Stimulated activated CD8-positive, alpha-beta memory T cell treated with anti-CD3 and anti-CD28 coated beads, Interleukin-4, amount 100 ng/mL, for 24 hours (primary cell): ENCODE measurements at places on chromosomes 7 and 10.

DNA sequence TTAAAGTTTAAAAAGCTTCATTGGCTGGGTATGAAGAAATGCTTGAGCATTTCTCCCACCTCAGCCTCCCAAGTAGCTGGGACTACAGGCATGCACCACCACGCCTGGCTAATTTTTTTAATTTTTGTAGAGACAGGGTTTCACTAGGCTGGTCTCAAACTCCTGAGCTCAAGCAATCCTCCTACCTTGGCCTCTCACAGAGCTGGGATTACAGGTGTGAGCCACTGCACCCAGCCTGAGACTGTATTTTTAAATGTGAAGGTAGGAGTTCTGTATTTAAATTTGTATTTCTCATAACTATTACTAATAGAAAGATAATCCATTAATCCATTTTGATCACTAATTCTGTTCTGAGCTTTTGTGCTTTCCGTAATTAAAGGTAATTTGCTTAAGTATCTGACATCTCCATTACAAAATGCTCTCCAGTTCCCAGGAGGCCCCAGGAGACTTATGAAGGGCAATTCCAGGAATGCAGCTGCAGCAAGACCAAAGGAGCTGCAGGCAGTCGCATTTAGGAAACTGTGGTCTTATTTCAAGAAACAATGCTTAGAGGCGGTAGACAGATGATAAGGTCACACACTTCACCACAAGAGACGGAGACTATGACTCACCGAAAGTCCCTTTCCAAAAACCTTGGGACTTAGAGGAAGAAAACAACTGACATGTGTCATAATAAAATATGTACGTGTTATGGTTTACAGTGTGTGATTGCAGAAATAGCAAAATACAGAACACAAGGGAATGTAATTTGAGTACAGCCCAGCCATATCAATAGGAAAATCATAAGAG is 23.3 kb downstream of the YAE1 start:
- DNase-seq: peak; percentile 24

DNA sequence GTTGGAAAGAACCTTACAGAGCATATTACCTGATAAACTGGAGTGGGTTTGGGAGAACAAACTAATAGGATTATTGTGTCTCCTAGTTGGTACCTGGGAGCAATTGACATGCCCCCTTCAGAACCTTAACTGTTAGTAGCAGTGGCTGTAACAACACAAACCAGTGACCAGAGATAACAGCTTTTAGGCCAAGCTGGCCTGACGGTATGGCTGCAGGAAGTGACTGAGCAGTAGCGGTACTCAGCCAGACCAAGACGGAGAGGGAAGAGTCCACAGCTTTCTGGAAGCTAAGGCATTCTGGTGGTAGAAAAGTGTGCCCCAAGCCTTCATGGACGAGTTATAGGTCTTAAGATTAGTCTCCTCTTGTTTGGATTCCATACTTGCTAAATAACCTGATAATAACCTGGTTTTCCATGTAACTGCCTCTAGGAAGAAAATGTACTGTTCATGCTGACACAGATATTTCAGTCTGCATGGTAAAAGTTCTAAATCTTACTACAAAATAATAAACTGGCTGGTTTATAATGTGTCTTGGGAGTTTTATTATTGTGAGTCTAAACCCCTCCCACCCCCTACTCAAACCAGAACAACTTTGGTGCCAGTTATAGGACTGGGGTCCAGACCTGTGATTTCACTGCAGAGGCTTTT is 11.3 kb downstream of the NOLC1 start:
- DNase-seq: no peak

- DNase-seq: no peak
Measured at GRCh38 chr7:148987751-148988512, 40.4 kb downstream of the PDIA4 start.

- DNase-seq: no peak
Measured at GRCh38 chr10:100318207-100318606, 11.8 kb downstream of the PKD2L1 start.

- no peak for DNase-seq
Measured at GRCh38 chr7:91443862-91444261, 179.6 kb downstream of the FZD1 start.

GRCh38 chr10:59553162-59553900 is 156.3 kb downstream of the SLC16A9 start:
- no peak for DNase-seq

- DNase-seq: no peak
Measured at GRCh38 chr10:30436671-30437030, 2.7 kb downstream of the MAP3K8 start.

DNA sequence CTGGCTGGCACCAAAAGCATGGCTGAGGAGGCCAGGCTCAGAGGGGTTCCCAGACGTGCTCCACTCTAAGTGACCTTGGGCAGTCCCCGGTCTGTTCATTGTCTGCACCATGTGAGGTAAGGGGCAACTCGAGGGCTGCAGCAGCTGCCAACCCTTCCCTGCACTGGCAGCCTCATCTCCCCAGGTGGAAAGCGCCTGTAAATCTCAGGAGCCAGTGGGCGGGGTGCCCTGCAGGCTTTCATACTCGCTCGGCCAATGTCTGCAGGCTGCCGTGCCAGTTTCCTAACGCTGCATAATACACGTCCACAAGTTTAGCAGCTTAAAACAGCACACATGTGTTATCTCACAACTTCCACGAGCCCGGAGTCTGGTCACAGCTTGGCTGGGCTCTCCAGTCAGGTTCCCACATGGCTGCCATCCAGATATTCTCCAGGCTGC is 12.6 kb upstream of the GDF10 start:
- DNase-seq: no peak

GRCh38 chr10:90458571-90458970 is 399.3 kb downstream of the HTR7 start:
- DNase-seq: no peak

- no peak for DNase-seq
Measured at GRCh38 chr7:154584352-154585252, 418.3 kb downstream of the PAXIP1 start.

DNA sequence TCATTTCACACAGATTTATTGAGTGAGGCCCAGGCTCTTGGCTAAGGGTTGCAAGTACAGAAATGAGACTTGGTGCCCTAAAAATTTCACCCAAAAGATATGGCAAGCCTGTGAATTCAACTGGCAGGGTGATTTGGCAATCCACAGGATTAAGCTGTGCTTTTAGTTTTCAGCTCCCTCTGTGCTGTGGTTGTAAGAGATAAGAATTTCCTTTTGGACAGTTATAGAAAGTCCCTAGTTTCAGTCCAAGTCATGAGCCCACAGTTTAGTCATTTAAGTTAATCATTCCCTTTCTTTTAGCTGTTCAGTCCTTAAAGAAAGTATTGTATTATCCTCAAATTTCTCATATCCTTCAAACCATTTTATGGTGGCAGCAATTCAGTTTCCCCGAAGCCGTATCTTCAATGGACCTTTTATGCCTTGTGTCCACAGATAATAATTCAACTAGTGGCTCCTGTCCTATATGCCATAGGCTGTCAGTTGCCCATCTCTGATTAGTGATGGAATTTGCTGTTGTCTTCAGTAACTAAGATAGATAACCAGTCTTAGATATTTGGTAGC is 73.4 kb upstream of the NAMPT start:
- DNase-seq: no peak

DNA sequence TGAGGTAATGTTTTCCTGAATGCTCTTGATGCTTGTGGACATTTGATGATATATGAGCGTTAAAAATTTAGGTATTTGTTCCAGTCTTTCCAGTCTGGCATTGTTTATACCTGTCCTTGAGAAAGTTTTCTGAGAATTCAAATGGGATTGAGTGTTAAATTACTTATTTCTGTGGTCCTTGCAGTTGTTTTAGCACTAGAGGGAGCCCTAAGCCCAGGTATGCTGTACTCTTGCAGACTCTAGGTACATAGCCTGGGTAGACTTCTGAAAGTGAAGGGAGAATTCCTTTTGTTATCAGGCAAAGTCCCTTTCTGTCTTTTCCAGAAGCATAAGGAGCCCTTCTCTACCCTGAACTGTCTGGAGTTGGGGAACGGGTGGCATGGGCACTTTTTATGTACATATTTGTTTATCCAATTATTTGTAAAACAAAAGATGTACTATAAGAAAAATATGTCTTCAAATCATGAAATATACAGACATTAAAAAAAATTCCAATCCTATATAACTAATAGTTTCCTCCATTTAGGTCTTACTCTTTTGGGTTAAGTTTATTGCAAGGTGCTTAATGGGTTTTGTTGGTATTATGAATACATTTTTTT is 262.1 kb downstream of the ATRNL1 start:
- DNase-seq: no peak

- no peak for DNase-seq
Measured at GRCh38 chr10:117367718-117368117, 7.5 kb downstream of the PDZD8 start.

DNA sequence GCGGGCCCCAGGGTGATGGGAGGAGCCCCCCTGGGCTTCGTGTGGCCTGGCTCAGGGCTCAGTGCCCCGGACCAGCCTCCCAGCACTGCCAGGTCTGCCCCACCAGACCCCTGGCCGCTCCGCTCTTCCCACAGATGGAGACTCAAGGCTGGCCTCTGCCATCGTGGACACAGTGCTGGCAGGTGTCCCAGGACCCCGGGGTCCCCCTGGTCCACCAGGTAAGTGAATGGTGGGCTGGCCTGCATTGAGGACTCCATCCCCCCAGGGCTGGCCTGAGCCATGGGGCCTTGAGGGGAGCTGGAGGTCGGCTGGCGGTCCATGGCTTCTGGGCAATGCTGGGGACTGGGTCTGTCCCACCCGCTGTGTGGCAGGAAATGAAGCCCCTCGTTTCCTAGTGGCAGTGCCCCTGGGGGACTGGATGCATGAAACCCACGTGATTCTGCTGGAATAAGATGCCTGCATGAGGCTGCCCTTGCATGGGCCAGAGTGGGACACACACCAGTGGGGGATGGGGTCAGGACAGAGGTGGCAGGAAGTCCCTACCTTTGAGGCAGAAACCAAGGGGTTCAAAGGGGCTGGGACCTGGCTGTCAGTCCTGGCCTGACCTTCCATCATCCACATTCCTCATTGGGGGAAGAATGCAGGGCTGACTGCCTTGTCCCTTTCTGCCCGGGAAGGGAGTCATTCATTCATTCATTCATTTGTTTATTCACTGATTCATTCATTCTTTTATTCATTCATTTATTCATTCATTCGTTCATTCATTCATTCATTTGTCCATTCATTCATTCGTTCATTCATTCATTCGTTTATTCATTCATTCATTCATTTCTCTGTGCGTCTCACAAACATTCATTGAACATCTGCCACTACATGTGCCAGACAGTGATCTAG is 81.8 kb downstream of the MYL10 start:
- DNase-seq: no peak

DNA sequence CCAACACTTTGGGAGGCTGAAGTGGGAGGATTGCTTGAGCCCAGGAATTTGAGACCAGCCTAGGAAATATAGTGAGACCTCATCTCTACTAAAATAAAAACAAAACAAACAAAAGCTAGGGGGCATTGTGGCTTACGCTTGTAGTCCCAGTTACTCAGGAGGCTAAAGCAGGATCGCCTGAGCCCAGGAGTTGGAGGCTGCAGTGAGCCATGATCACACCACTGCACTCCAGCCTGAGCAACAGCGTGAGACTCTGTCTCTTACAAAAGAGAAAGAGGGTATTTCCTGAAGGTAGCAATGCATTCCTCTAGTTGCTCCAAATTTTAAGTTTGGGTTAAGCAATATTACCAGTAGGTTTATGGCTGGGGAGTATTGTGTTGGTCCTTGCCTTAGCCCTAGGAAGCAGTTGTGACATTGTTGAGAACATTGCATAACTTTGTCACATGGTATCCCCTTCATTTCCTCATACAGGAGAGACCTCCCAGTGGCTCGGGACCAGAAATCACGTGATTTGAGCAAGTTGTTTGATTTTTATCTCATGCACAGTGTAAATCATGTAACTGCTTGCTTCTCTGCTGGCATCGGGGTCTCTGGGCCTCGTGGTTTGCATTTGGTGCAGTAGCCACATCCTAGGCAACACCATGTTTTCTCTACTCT is 23.3 kb upstream of the SMARCD3 start:
- no peak for DNase-seq

DNA sequence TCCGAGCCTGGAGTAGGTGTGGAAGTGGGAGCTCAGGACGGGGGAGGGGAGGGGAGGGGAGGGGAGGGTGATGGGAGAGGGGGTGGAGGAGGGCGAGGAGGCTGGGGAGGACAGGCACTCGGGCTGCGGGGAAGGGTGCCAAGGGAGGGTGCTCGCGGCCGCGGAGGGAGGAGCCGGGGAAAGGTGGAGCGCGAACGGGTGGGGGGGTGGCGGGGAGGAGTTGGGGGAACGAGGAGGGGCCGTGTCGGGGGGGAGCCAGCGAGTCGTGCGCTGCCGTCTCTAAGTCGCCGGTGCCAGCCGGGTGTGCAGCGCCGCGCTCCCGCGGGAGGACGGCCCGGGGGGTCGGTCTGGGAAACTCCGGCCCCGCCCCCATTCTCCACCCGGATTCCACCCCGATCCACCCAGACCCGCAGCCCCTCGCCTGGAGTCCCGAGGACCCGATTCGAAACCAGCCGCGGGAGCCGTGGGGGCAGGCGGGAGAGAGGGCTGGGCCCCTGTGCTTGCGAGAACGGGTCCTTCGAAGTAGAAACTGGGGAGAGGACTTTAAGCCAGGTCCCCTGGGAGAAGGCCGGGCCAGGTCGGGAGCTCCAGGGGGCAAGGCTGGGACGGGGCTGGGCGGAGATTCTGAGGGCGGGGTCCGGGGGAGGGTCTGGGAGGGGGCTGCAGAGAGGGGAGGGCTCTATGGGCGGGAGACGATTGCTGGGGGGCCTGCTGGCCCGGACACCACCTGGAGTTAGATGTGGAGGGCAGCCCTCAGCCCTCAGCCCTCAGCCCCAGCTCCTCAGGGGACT is at the start of gene ZNF467:
Gene ZNF467, minus strand, starts transcription at position 143 of the 791 bp plus-strand sequence. CDS start 2,556 bp downstream, outside the sequence.
- no peak for DNase-seq

DNA sequence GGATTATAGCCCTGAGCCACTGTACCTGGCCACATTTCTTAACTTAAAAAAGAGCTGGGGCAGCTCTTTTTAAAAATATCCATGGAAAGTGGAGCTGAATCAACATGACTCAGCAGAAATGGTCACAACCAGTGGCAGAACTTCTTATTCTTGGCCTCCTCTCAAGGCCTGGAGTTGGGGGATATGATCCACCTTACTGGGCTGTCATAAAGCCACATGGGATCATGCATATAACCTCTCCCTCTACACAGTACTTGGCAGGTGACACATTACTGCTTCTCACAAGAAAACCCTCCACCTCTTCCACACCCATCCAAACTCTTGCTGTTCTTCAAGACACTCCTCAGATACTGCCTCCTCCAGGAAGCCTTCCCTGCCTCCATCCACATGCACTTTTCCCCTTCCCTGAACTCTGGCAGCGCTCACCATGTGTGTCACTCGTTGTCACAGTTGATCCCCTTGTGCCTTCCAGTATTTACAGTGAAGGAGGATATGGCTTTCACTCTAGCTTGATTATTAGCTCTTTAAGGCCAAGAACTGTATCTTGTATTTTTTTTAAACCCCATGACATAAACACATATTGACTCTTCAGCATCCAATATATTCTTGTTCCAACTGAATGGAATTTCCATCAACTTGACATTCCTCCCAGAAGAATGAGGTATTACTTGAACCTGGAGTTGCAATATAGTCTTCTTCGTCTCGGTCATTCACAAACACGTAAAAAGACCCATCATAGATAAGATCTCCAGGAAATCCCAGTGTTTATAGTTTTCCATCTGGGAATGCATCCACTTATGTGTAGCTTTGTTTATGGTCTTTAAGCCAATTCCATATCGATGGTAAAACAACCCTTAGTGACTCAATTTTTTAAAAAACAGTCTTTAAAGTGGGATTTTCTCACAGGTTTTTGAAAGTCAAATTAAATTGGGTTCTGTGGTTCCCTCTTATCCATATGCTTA is 85.5 kb downstream of the TBXAS1 start:
- no peak for DNase-seq

- DNase-seq: no peak
Measured at GRCh38 chr7:47652591-47652990, 70.7 kb upstream of the TNS3 start.
